ENCODE measurements at places on chromosomes 6 and 20. TPM values are rescaled to one million over a fixed set of nuclear protein-coding genes. Genes with fewer than 3 reads are reported as not detected.

DNA sequence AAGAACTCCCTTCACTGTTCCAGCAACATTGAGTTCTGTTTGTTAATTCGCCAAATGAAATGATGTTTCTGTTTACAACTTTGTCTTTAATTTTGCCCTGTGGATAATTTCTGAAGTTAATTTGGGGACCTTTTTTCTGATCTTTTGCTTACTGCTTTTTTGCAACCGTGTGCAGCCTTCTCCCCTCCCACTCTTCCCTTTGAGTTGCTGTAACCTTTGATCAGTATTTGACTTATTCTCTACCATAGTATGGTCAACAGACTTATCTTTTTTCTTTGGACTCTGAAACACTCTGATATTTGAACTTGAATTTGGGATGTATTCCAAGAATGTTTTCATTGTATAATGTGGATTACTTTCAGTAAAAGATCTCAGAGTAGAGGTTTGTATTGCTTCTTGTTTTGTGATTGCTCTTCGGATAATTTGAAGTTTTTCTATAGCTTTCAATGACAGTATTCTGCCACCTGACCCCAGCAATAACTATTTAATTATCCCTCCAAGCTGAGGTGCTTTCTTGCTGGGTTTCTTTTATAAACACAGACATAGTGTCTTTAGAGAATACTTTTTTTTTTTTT lies 46.2 kb downstream of the LRRN4 start:
- DNase-seq, result no peak

DNA sequence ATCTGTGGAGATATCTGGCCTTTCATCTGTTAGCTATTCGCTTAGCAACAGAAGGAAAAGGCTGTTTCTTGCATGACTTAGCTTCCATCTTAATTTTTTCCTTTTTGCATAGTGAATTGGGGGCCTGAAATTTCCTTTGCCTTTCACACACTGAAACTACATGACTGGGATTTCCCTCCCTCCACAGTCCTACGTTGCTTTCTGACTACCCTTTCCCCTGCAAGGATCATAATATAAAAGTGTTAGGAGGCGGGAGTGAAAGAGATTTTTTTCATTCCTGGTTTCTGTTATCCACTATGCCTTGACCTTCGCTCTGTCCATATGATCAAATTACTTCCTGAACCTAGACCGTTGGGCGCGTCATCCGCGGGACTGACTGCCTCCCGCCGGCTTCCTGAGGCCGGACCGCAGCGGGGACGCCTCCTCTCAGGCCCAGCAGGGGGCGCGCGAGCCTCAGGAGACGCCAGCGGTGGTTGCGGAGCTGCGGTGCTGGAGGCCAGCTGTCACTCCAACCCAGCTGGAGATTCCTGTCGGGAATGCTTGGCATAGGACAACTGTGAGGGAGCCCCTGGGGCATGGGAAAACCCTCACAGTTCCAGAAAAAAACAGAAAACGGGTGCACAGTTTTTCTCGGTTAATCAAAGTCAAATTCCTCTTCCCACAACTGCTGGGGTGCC lies 55.6 kb downstream of the MEP1A start:
- DNase-seq, result peak; percentile 88

The NR2E1 gene
- total RNA-seq, result not detected

DNA sequence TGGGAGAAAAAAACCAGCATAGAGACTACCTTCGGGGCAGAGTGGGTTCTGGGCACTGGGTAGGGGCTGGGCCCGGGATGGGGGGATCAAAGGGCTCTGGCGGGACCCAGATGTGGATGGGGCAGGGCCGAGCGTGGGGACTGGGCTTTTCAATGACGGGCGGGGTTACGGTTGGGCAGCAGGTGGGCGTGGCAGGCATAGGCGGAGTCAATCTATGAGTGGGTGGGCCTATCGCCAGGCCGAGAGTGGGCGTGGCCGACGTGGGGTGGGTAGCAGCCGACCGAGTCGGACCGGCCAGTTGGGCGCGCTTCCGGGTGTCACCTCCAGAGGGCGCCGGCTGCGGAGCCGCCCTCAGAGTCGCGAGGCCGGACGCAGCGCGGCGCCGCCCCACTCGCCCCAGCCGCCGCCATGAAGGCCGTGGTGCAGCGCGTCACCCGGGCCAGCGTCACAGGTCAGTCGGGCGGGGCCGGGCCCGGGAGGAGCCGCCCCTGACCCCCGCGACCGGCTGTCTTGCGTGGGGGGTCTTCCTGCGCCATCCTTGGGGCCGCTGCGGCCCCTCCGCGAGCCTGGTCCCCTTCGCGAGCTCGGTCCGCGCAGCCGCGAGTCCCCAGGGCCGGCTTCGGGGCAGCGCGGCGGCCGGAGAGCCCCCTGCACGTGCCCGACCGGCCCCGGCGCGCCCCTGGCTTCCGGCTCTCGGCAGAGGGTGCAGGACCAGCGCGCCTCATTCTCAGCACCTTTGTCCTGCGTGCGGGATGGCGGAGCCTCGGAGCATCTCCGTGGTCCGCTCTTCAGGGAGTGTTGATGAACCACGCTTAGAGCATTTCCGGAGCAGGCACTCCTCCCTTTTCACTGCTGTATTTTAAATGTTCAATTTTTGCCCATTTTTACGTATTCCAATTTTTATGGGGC lies at the start of gene DTD1:
Gene DTD1, plus strand, starts transcription at position 390 of the 909 bp plus-strand sequence. Its CDS starts 19 bp downstream, at position 409.
- DNase-seq, result peak; percentile 89

GRCh38 chr6:122719176-122719575 lies 60.3 kb upstream of the FABP7 start:
- no peak for DNase-seq

DNA sequence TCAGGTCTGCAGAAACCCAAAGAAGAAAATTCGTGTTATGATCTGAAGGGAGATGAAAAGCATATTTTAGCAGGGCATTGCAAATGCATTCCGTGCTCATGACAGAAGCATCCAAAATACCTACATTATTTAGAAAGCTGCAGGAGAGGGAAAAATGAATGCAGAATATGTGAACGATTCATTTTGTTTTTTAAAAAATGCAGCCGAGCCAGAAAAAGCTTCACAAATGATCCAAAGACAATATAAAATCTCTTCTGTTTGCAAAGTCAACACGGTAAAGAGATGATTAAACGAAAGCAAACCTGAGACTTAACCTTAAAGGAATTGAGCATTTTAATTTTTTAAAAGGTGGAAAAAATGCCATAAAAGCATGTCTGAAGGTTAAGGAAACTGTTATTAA lies 136.1 kb upstream of the SULF2 start:
- DNase-seq, result no peak

DNA sequence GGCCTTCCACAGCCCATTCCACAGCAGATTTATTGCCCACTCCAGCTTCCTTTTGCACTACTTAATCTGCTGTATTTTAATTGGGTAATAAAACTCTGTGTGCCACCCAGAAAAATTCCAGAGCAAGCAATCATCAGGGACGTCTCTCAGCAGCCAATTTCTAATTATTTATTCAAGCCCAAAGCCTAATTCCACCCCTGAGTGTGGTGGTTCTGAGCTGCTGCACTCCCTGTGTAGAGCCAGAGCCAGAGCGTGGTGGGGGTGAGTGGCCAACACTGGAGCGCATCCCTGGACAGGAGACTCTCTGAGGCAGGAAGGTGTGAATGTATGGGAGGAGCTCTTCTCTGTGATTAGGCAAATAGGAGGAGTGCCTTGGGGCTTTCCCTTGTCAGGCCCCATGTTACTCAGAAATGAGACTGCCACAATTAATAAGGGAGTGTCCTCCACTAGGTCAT lies 66.1 kb downstream of the CD24 start:
- DNase-seq, result no peak

- no peak for DNase-seq
Observed at GRCh38 chr20:2093883-2094282, 7.7 kb upstream of the STK35 start.

GRCh38 chr6:129592516-129593232 lies 117.3 kb downstream of the ARHGAP18 start:
- no peak for DNase-seq

The HSPA12B gene
- not detected for total RNA-seq

- no peak for DNase-seq
Observed at GRCh38 chr6:109284675-109285074, 97.6 kb downstream of the CD164 start.

DNA sequence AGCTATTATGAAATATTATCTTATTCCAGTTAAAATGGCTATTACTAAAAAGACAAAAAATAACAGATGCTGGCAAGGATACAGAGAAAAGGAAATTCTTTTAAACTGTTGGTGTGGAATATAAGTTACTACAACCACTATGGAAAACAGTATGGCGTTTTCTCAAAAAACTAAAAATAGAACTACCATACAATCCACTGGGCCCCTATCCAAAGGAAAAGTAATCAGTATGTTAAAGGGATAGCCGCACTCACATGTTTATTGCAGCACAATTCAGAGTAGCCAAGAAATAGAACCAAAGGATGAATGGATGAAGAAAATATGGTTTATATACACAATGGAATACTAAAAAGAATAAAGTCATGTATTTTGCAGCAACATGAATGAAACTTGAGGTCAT lies 303.8 kb upstream of the ECI2 start:
- no peak for DNase-seq

The MCHR2 gene
- not detected for total RNA-seq

DNA sequence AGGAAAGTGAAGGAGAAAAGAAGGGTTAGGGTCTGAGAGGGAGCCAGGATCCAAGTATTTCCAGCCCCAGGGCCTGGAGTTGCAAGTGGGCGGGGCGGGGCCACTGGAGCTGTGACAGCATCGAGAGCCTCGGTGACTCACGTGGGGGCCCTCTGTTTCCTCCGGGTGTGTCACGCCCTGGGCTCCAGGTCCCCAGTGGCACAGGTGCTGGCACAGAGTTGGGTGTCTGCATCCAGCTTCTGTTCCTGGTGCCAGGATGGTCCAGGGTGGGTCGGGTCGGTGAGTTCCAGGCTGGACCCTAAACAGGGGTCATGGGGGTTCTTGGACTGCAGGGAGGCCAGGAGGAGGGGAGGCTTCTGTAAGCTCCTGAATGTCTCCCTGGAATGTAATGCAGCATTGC lies 16.7 kb downstream of the RAET1L start:
- peak; percentile 38 for DNase-seq

The PPIL6 gene
- total RNA-seq, result not detected

DNA sequence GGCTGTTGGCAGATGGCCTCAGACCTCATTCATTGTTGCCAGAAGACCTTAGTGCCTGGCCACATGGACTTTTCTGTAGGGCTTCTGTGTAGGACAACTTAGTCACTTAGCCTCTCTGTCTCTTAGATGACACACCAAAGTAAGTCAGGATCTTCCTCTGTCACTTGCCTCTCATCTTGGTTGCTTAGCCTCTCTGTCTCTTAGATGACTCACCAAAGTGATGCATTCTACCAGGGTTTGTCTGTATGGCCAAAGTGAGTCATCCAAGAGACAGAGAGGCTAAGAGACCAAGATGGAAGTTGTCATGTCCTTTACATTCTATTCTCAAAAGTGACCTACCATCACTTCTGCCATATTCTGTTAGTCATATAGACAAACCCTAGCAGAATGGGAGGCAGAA lies 255.9 kb upstream of the DEFB112 start:
- peak; percentile 87 for DNase-seq

Measured in HT1080 (cell line).